ENCODE measurements at places on chromosomes 16 and 17.
A peak's percentile ranks its signal among the peaks of the same experiment; 100 is the strongest.

- no peak for DNase-seq
These were observed 238.1 kb downstream of the MAF start for GRCh38 chr16:79362300-79362970.

DNA sequence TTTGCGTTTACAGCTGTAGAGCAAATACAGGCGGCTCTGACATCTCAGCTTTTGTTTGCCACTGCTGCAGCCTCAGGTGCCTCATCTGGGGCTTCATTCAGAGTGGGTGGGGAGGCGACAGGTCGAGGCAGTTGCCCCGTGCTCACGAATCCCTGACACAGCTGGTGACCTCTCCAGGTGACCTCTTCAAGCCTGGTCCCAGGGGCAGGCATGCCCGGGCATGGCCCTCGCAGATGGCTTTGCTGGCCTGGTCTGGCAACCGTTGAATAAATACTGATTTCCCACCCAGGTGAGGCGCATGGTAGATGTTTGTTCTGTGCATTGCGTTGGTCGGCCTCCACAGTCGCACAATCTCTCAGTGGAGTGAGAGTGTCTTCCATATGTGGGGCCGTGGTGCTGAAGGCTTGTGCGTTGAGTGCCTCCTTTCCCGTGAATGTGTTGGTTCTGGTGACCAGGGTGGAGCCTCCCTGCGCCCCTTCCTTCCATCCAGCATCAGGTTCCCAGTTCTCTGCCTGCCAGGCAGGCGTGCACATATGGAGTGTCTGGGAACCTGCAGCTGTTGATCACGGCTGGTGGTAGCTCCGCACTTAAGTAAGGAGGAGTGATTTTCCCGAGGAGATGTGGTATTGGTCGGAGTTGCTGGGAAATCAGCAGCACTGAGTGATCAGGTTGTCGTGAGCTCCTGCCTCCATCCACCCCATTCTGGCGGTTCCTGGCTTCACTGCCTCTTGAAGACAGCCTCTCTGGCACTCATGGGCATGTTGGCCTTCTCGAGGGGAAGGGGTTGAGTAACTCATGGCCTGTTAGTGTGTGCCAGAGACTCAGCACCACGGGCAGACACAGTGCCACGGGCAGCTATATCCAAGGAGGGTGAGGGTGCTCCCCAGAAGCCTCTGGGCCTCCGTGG, 149.7 kb downstream of the RPTOR start:
- DNase-seq, result peak; percentile 63

- no peak for DNase-seq
These were observed 18.7 kb downstream of the USP36 start for GRCh38 chr17:78821961-78822360.

DNA sequence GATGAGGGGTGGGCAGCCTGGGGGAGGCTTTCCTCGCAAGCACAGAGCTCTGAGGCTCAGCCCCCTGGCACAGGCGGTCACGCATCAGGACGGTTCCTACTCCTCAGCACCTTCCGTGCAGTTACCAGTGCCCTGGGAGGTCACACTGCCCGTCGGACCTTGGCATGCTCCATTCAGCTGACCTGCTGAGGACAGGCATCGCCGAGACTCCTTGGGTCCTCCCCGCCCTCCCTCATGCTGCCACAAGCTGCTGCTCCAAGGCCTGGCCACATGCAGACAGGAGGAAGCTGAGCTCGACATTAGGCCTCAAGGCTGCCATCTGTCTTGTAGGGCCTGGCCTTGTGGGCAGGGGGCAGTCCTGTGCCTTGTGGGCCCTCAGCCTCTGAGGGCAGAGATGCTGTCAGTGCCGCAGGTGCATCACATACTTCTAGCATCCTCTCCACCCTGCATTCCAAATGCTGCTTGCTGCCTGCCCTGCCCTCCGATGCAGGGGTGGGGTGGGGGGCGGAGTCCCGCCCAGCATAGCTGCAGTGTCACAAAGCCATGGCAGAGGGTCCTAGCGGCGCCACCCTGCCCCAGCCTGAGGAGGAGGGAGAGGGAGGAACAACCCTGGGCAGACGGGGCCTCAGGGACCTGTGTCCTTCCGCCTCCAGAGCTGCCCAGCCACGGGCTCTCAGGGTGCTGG, 9.3 kb downstream of the C16orf90 start:
- no peak for DNase-seq

GRCh38 chr16:22684574-22685458, 129.1 kb upstream of the HS3ST2 start:
- no peak for DNase-seq

GRCh38 chr16:62386411-62386810, 350.2 kb upstream of the CDH8 start:
- DNase-seq, result no peak

DNA sequence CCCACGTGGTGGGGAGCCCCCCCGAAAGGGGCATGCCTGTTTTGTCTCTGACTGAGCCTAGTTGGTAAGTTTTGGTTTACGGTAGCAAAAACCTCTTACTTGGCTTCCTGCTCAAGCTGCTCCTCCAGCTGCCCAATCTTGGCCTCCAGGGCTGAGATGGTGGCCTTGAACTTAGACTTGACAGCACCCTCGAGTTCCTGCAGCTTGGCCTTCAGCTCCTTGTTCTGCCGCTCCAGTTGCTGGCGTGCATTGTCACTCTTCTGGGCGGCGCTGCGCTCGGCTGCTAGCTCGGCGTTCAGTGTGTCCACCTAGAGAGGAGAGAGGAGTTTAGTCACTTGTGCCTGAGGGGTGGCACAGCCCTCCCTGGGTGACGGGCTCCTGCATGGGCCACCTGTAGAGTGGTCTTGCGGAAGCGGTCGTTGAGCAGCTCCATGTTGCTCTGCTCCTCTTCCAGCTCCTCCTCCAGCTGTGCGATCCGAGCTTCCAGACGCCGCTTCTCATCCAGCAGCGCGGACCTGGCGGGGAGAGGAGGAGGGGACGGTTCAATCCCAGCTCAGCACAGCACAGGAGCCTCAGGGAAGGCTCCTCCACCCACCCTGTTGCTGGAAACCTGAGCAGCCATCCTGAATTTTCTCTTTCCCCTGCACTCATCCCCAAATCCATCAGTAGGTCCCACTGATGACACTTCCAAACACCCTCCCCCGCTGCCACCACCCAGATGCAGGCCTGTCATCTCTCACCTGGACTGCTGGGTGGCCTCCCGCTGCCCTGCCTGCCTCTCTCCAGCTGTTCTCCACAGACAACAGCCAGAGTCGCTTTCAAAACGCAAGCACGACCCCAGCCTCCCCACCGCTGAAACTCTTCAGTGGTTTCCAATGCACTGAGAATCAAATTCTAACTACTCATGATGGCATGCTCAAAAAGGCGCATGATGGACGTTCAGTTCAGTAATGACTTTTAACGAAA, 44.6 kb downstream of the NDEL1 start:
- DNase-seq, result no peak

GRCh38 chr17:73986641-73987177, 216.8 kb upstream of the RPL38 start:
- no peak for DNase-seq

- DNase-seq, result no peak
These were observed 21.1 kb downstream of the IST1 start for GRCh38 chr16:71916397-71916920.

Data from DMS79 treated with DMSO at 0.1 percent for 48 hours (cell line).